ENCODE measurements at places on chromosomes 7 and 10.
A peak's percentile ranks its signal among the peaks of the same experiment; 100 is the strongest.

- DNase-seq = no peak
- peaks cover 6% of the 10 kb centered on the region for H3K4me1 ChIP-seq
- H3K27ac ChIP-seq = no peak within 1 kb of the TSS
- peak within 1 kb of the TSS; percentile 60 for H3K4me3 ChIP-seq
Observed at GRCh38 chr7:23246555-23246954, at the start of gene GPNMB. TSS of gene GPNMB (plus strand) at chr7:23246775. CDS start at chr7:23246858, 83 bp downstream.

GRCh38 chr10:95506056-95506737 is 55.0 kb downstream of the SORBS1 start:
- peaks cover 8% of the 10 kb centered on the region for H3K27me3 ChIP-seq
- no peak for DNase-seq
- H3K36me3 ChIP-seq = no peaks in the 10 kb centered on the region
- H3K4me1 ChIP-seq = no peaks in the 10 kb centered on the region
- no peak overlapping the region for H3K27ac ChIP-seq

DNA sequence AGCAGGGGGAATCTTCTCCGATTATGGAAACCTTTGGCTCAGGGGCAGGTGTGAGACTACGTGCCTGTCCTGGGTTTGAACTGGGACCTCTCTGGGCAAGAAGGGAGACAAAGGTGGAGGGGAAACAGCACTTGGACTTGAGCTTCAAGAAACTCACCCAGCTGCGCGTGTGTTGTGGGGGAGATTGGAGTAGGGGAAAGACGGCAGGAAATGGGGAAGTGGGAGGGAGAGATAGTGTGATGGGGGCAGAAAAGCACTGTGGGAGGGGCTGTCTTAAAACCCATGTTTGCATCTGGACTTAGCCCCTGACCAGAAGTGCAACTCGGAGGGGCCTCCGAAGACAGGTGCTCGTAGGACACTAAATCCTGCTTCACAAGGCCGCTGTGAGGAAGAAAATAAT is 107.0 kb downstream of the HIP1 start:
- H3K27ac ChIP-seq = no peak overlapping the region
- H3K4me1 ChIP-seq = peaks cover 3% of the 10 kb centered on the region
- no peaks in the 10 kb centered on the region for H3K27me3 ChIP-seq
- peaks cover 6% of the 10 kb centered on the region for H3K36me3 ChIP-seq
- no peak for DNase-seq

- H3K4me3 ChIP-seq = no peak overlapping the region
- no peaks in the 10 kb centered on the region for H3K27me3 ChIP-seq
- H3K4me1 ChIP-seq = no peaks in the 10 kb centered on the region
- no peak overlapping the region for H3K27ac ChIP-seq
- H3K36me3 ChIP-seq = no peaks in the 10 kb centered on the region
- no peak for DNase-seq
Observed at GRCh38 chr7:80481196-80481884, 30.5 kb downstream of the GNAT3 start.

- H3K36me3 ChIP-seq = no peaks in the 10 kb centered on the region
- no peak overlapping the region for H3K4me3 ChIP-seq
- no peak for DNase-seq
- no peaks in the 10 kb centered on the region for H3K4me1 ChIP-seq
Observed at GRCh38 chr10:76251841-76252671, 820.6 kb downstream of the LRMDA start.

GRCh38 chr7:128211626-128212025 is 29.5 kb upstream of the LEP start:
- no peak overlapping the region for H3K27ac ChIP-seq
- H3K4me3 ChIP-seq = no peak overlapping the region
- H3K27me3 ChIP-seq = peaks cover 15% of the 10 kb centered on the region

Measured in activated B cell treated with CpG ODN at 0.5 μM for 24 hours (primary cell).